Uterus (tissue), 4 donors: ENCODE measurements at places on chromosomes 11 and 22. TPM values are rescaled to one million over a fixed set of nuclear protein-coding genes. Genes with fewer than 3 reads are reported as not detected.

Gene XKR3
- total RNA-seq = not detected

Gene PDE2A
- total RNA-seq = 13.8 TPM

Gene OR51B5
- not detected for total RNA-seq

Gene RASSF10
- total RNA-seq = 0.27 TPM

DNA sequence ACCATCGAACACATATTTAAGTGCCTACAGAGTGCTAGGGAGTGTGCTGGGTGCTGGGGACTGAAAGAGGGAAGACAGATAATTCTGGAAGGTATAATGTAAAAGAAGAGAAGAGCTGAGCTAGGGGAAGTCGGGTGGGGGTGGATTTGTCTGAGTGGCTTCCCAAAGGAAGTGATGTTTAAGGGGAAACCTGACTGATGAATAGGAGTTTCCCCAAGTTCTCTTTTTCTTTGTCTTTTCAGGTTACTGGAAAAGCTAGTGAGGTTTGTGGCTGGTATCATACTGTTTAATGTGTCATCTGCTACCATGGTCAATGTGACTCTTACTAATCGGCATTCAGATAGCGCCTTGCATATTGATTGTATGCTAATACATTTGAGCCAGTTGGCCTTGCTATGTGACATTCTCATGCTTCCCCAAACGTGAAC, 151.6 kb upstream of the MTMR2 start:
- no peak overlapping the region for H3K4me3 ChIP-seq
- no peak overlapping the region for H3K27ac ChIP-seq
- H3K36me3 ChIP-seq = no peaks in the 10 kb centered on the region

- H3K4me1 ChIP-seq = peaks cover 10% of the 10 kb centered on the region
- no peak overlapping the region for H3K4me3 ChIP-seq
- H3K36me3 ChIP-seq = no peaks in the 10 kb centered on the region
- no peak for DNase-seq
- peak overlapping the region; percentile 73 for H3K27ac ChIP-seq
These were observed 86.0 kb downstream of the CCDC81 start for GRCh38 chr11:86460461-86461385.

- no peaks in the 10 kb centered on the region for H3K27me3 ChIP-seq
- H3K36me3 ChIP-seq = no peaks in the 10 kb centered on the region
- no peaks in the 10 kb centered on the region for H3K4me1 ChIP-seq
- DNase-seq = no peak
- H3K4me3 ChIP-seq = no peak overlapping the region
These were observed 597.2 kb upstream of the ANO3 start for GRCh38 chr11:25734591-25735211.

- H3K27ac ChIP-seq = no peak overlapping the region
- no peak overlapping the region for H3K4me3 ChIP-seq
- H3K4me1 ChIP-seq = no peaks in the 10 kb centered on the region
- DNase-seq = no peak
- H3K27me3 ChIP-seq = no peaks in the 10 kb centered on the region
These were observed 32.9 kb upstream of the FLI1 start for GRCh38 chr11:128660947-128661346.

DNA sequence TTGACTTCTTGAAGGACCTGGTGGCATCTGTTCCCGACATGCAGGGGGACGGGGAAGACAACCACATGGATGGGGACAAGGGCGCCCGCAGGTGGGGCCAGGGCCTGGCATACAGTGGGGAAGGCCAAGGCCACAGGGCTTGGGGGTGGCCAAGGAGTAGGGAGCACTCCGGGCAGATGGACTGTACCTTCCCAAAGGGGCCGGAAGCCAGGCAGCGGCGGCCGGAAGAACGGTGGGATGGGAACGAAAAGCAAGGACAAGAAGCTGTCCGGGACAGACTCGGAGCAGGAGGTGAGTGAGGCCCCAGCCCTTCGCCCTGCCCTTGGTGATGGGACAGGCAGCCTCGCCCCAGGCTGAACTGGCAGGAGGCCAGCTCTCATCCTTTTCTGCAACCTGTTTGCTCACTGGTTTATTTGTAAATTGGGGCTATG, 1.2 kb downstream of the DRAP1 start:
- peak overlapping the region; percentile 94 for H3K27ac ChIP-seq
- peak; percentile 35 for DNase-seq
- H3K36me3 ChIP-seq = no peaks in the 10 kb centered on the region
- peak overlapping the region; percentile 73 for H3K4me3 ChIP-seq

DNA sequence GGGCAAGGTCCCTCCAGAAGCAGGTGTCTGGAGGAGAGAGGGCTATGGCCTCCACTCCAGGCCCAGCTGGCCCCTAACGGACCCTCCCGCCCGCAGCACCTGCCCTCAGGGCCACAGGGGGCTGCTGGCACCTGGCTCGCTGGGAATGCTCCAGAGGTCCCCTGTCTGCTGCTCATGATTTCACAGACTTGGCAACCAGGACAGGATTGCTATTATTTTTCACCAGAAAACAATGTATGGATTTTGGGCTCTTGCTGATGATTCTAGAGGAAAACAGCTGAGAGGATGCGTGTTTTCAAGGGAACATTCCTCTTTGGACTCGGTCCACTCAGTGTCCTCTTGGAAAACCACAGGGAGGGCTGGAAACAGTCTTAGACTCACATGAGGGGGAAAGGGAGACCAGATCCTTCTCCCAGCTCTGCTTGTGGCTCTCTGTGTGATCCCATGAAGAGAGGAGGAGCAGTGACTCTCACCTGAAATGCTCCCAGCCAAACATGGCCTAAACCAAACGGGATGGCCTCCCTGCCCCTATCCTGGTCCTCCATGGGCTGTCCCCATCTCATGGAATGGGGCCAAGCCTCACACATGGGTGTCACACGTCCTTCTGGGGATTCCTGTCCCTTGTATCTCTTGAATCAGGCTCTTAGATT, 15.8 kb downstream of the MYEOV start:
- H3K4me3 ChIP-seq = no peak overlapping the region
- H3K4me1 ChIP-seq = no peaks in the 10 kb centered on the region
- DNase-seq = no peak

DNA sequence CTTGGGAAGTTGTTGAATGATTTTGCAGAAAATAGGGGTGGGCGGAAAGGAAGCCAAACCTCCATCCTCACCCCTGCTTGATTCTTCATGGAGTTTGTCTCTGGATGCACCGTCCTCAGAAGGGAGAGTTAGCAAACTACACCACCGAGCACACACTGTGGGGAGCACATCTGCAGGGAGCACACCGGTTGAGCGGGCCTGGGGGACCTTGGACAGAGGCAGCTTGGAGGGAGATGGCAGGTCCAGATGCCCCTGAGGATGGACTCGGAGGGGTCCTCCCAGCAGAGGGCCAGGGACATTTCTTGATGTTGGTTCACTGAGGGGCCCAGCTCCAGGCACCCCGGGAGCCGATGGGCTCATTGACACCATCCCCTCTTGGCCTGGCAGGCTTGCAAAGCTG, 15.1 kb upstream of the FGF19 start:
- no peak overlapping the region for H3K27ac ChIP-seq
- H3K4me3 ChIP-seq = no peak overlapping the region
- H3K36me3 ChIP-seq = no peaks in the 10 kb centered on the region

DNA sequence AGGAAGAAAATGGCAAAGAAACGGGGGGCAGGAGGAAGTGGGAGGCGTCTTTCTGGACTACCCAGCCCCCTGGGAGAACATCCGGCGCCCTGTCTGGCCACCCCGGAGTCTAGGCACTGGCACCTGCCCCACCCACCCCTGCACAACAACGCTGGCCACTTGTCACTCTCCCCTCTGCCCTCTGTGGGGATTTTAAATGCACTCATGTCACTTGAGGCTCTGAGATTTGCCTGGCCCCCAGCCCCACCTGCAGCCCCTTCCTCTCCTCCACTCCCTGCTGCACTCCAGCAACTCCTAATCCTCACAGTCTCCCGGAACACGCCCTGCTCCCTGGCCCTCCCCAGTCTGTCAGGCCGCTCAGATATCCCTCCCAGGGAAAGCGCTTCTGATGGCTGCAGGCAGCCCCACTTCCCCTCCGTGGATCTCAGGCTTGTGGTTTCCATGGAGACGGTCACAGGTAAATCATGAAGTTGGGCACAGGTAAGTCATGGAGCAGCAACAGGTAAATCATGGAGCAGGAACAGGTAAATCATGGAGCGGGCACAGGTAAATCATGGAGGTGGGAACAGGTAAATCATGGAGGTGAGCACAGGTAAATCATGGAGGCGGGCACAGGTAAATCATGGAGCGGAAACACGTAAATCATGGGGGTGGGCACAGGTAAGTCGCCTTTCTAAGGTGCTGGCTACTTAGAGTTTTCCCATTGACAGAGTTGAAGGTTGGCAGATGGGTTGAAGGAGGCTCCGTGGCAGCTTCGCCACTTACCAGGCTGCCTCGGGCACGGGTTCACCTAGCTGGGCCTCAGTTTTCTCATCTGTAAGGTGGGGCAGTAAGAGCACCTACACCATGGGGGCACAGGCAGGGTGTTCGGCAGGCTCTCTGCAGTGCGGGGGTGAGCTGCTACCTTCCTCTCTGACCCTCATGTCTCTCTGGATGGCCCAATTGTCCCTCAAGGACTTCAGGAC, 79.0 kb upstream of the SHISAL1 start:
- H3K4me3 ChIP-seq = no peak overlapping the region
- no peaks in the 10 kb centered on the region for H3K27me3 ChIP-seq
- H3K4me1 ChIP-seq = no peaks in the 10 kb centered on the region
- peak; percentile 5 for DNase-seq
- no peaks in the 10 kb centered on the region for H3K36me3 ChIP-seq

GRCh38 chr22:46513908-46514550, 23.4 kb downstream of the CELSR1 start:
- no peaks in the 10 kb centered on the region for H3K27me3 ChIP-seq
- DNase-seq = no peak
- no peaks in the 10 kb centered on the region for H3K4me1 ChIP-seq
- no peak overlapping the region for H3K27ac ChIP-seq

GRCh38 chr22:41285441-41285819, 557 bp downstream of the RANGAP1 start:
- no peak for DNase-seq
- H3K4me3 ChIP-seq = peak overlapping the region; percentile 80
- no peaks in the 10 kb centered on the region for H3K27me3 ChIP-seq
- H3K27ac ChIP-seq = peak overlapping the region; percentile 57
- H3K4me1 ChIP-seq = no peaks in the 10 kb centered on the region

GRCh38 chr11:13127161-13127560, 118.0 kb downstream of the RASSF10 start:
- H3K27me3 ChIP-seq = no peaks in the 10 kb centered on the region
- no peaks in the 10 kb centered on the region for H3K36me3 ChIP-seq
- DNase-seq = no peak
- H3K27ac ChIP-seq = no peak overlapping the region
- no peak overlapping the region for H3K4me3 ChIP-seq

DNA sequence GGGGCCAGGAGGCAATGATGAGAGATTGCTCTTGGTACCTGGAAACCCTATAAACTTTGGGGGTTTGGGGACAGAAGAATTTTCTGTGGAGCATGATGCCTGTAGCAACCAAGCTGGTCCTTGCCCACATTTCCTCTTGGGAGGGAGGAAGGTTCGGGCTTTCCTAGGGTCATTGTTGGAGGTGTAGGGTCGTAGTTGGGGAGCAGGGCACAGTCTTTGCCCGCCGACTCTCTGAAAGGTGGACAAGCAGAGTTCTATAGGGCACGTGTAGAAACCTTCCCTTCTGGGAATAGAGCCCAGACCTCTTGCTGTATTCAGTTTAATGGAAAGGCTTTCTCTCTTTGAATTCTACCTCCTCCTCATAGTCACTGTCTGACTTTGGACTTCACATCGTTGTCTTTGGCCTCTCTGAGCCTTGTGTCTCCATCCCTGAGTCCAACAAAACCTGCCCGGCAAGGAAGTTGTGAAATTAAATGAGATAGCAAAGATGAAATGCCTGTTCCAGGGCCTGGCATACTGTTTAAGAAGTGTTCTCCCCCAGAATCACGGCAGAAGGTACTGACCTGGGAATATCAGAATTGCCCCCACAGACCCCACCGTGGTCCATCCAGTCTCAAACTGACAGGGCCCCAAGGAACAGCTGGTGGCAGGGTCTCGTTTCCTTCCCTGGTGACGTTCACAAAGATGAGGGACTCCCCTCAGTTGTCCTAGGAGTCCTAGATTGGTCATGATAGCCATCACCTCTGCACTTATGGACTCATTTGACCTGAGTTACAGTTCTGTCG, 1.6 kb downstream of the PRDM11 start:
- H3K36me3 ChIP-seq = no peaks in the 10 kb centered on the region
- peaks cover 6% of the 10 kb centered on the region for H3K4me1 ChIP-seq
- peak overlapping the region; percentile 52 for H3K4me3 ChIP-seq
- peak overlapping the region; percentile 99 for H3K27ac ChIP-seq

DNA sequence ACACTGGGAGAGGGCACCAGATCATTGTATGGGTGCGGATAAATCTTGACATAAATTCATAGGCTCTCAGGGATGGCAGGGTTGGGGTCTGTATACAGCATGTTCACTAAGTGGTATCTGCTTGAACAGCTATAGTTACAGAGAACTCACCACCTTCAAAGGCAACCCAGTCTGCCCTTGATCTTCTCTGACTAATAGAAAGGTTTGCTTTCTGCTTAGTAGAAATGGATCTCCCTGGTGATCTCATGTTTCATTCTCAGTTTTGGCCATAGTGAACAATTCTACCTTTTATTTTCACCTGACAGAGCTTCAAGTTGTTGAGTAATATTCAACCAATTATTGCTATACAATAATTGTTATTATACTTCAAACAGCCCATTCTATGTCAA, 32.4 kb downstream of the CNTF start:
- no peaks in the 10 kb centered on the region for H3K36me3 ChIP-seq
- H3K4me3 ChIP-seq = no peak overlapping the region
- H3K4me1 ChIP-seq = no peaks in the 10 kb centered on the region
- H3K27me3 ChIP-seq = no peaks in the 10 kb centered on the region
- no peak overlapping the region for H3K27ac ChIP-seq

DNA sequence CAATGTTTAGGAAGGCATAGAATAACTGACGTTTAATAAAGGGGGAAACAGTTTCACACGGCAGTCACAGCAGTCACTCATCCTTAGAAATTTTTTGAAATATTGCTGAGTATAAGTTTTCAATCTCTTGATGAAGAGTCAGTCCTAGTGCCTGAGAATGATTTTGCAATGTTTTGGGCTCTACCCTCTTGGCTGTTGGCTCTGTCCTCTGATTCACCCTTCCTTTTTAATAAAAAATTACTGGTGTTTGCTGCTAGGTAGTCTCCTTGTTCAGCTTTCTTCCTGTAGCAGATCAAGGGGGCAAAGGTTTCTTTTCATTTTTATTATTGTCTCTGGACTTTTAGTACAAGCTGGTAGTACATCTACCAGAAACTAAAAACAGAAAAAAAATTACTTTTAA, 194.3 kb upstream of the ANO3 start:
- no peak overlapping the region for H3K4me3 ChIP-seq
- H3K36me3 ChIP-seq = no peaks in the 10 kb centered on the region
- no peak overlapping the region for H3K27ac ChIP-seq
- no peaks in the 10 kb centered on the region for H3K27me3 ChIP-seq

GRCh38 chr11:78262691-78263090, 74.0 kb downstream of the USP35 start:
- H3K4me1 ChIP-seq = no peaks in the 10 kb centered on the region
- H3K4me3 ChIP-seq = no peak overlapping the region
- H3K36me3 ChIP-seq = no peaks in the 10 kb centered on the region
- no peak for DNase-seq

GRCh38 chr22:40479887-40480538, 109.6 kb downstream of the SGSM3 start:
- no peak overlapping the region for H3K4me3 ChIP-seq
- DNase-seq = no peak
- H3K4me1 ChIP-seq = no peaks in the 10 kb centered on the region
- H3K27ac ChIP-seq = no peak overlapping the region
- no peaks in the 10 kb centered on the region for H3K36me3 ChIP-seq

- H3K4me1 ChIP-seq = peaks cover 8% of the 10 kb centered on the region
- no peaks in the 10 kb centered on the region for H3K27me3 ChIP-seq
- no peak overlapping the region for H3K4me3 ChIP-seq
- H3K27ac ChIP-seq = no peak overlapping the region
These were observed 12.4 kb downstream of the C11orf24 start for GRCh38 chr11:68259122-68259959.

GRCh38 chr11:115333949-115334348, 170.3 kb downstream of the CADM1 start:
- no peaks in the 10 kb centered on the region for H3K4me1 ChIP-seq
- H3K36me3 ChIP-seq = no peaks in the 10 kb centered on the region
- no peak overlapping the region for H3K27ac ChIP-seq
- DNase-seq = no peak
- no peak overlapping the region for H3K4me3 ChIP-seq
